Right renal pelvis (tissue), 4 donors: ENCODE measurements at places on chromosomes 1 and 21.
A peak's percentile ranks its signal among the peaks of the same experiment; 100 is the strongest.

DNA sequence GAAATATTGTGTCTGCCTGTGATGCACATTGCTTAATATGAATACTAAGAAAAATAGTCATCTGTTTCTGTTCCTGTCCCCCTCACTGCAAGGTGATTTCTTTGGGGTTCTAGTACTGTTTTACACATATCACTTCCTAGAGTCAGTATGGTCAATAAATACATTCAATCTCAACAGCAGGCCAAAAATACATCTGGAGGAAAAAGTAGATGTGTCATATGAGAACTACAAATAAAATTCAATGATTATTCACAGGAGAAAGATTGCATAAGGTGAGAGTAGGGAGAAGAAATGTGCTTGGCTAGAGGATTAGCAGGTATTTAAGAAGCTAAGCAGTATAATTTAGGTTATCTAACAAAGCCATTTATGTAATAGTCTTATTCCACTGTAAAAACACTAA lies 45.3 kb upstream of the SAMSN1 start:
- no peak for DNase-seq

DNA sequence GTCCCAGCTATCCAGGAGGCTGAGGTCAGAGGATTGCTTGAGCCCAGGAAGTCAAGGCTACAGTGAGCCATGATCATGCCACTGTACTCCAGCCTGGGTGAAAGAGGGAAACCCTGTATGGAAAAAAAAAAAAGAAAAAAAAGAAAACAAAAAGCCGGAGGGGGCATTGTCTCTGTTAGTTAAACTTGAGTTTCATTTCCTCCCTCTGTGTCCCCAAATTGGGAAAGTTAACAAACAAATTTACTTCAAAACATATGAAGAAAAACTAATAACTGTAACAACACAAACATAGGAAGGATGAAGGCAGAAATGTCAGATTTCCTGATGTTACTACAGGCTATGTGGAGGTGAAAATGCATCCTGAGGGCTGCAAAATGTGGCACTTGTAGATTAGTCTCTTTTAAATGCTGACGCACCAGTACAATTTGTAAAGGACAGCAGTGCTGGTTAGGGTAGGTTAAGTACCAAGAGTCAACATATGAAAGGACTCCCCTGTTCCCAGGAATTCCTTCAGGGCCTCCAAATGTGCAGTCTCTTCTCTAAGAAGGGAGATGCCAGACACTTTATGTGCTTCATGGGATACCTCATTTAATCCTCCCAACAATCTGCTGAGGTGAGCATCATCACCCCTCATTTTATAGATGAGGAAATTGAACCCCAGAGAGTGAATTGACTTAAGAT lies 52.9 kb downstream of the DEGS1 start:
- DNase-seq = no peak

- no peak for DNase-seq
These were observed 101.8 kb downstream of the ADARB1 start for GRCh38 chr21:45176141-45176540.

DNA sequence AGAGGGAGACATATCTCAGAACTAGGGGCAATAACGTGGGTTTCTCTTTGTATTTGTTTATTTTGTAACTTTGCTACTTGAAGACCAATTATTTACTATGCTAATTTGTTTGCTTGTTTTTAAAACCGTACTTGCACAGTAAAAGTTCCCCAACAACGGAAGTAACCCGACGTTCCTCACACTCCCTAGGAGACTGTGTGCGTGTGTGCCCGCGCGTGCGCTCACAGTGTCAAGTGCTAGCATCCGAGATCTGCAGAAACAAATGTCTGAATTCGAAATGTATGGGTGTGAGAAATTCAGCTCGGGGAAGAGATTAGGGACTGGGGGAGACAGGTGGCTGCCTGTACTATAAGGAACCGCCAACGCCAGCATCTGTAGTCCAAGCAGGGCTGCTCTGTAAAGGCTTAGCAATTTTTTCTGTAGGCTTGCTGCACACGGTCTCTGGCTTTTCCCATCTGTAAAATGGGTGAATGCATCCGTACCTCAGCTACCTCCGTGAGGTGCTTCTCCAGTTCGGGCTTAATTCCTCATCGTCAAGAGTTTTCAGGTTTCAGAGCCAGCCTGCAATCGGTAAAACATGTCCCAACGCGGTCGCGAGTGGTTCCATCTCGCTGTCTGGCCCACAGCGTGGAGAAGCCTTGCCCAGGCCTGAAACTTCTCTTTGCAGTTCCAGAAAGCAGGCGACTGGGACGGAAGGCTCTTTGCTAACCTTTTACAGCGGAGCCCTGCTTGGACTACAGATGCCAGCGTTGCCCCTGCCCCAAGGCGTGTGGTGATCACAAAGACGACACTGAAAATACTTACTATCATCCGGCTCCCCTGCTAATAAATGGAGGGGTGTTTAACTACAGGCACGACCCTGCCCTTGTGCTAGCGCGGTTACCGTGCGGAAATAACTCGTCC lies 1.3 kb upstream of the OLIG2 start:
- no peak for DNase-seq

GRCh38 chr1:214260561-214261205 lies 20.3 kb upstream of the SMYD2 start:
- no peak for DNase-seq

- no peak for DNase-seq
These were observed 21.3 kb upstream of the FCRL2 start for GRCh38 chr1:157798211-157798610.

DNA sequence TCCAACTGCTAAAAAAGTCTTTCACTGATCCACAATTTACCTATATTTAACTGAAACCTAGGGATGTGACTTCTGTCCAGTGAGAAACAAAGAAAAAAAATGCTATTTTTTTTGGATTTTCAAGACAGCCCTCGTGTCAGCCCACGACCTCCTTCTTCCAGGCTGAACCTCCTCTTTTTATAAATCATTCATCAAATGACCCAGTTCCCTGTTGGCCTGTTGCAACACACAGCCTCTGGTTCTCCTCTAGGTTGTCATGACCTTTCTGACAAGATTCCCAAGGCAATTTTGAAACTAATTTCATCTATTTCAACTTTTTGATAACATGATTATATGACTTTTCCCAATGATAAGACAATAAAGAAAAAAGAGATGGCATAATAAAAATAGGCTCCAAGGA lies 74.6 kb downstream of the PGBD5 start:
- DNase-seq = no peak

GRCh38 chr1:202189001-202189790 lies 4.4 kb upstream of the LGR6 start:
- peak; percentile 40 for DNase-seq

GRCh38 chr1:246933893-246934292 lies 2.1 kb upstream of the AHCTF1 start:
- no peak for DNase-seq

- no peak for DNase-seq
These were observed 54.6 kb downstream of the S100B start for GRCh38 chr21:46550116-46550941.

DNA sequence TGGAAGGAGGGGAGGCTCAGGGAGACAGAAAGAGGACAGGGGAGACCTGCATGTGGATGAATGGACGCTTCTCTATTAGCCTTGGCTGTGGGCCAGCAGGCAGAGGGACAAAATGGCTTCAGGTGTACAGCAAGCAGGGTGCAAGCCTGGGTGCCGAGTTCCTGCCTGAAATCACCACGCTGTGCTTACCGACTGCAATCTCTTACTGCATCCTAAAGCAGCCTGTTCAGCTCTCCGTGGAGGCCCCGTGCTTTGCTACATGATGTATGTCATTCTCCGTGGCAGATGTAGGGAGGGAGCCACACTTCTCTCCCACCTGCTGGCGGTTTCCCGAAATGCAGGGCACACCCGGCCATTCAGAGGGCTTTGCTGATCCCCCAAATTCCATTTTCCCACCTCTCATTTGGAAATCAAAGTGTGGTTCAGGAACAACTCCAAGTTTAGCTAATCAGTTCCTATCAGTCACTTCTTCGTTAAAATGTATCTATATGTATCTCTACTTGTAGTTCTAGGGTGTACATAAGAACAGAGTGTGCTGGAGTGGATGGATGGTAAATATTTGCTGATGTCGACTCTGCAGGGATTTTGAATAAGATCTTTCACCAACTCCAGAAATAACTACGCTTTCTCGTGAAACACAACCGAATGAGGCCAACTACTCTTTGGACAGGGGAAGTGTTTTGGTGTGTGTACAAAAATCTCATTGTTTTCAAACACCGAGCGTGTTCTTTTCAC lies 122.3 kb upstream of the BACE2 start:
- DNase-seq = no peak
